NCI-H2107 (cell line): ENCODE measurements at places on chromosomes 7 and 10.
A peak's percentile ranks its signal among the peaks of the same experiment; 100 is the strongest.

DNA sequence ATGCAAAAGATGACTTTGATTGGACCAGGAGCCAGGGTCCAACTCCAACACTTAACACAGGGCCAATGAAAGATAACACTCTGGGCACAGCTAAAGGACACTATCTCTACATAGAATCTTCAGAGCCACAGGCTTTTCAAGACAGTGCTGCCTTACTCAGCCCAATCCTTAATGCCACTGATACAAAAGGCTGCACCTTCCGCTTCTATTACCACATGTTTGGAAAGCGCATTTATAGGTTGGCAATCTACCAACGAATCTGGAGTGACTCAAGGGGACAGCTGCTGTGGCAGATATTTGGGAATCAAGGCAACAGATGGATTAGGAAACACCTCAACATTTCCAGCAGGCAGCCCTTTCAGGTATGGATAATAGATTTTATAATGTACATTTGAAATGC lies 160.7 kb downstream of the MALRD1 start:
- no peak for DNase-seq

- no peak for DNase-seq
These were observed 103.6 kb downstream of the PARD3 start for GRCh38 chr10:34711500-34711899.

DNA sequence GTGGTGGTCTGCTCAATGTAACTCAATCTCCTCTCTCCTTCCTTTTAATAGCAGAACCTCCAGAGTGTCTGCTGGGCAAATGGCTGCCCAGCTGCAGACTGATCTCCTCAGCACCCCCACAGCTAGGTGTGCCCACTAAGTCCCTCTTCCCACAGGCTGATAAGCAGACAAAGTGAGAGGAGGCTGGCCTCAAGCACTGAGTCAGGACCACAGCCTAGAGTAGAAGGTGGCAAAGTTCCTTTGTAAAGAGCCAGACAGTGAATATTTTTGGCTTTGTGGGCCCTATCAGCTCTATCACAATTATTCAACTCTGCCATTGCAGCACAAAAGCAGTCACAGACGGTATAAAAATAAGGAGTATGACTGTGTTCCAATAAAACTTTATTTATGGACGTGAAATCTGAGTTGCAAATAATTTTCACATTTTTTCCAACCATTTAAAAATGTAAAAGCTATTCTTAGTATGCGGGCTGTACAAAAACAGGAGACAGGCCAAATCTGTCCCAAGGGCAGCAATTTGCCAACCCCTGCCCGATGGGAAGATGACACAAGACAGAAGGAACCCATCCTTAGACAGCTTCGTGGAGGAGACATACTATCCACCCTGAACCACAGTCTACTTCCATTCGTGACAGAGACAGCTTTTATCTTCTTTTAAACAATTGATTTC lies 23.4 kb downstream of the JAZF1 start:
- DNase-seq, result no peak

- DNase-seq, result peak; percentile 53
These were observed 604.1 kb downstream of the GALNT17 start for GRCh38 chr7:71735961-71736556.

DNA sequence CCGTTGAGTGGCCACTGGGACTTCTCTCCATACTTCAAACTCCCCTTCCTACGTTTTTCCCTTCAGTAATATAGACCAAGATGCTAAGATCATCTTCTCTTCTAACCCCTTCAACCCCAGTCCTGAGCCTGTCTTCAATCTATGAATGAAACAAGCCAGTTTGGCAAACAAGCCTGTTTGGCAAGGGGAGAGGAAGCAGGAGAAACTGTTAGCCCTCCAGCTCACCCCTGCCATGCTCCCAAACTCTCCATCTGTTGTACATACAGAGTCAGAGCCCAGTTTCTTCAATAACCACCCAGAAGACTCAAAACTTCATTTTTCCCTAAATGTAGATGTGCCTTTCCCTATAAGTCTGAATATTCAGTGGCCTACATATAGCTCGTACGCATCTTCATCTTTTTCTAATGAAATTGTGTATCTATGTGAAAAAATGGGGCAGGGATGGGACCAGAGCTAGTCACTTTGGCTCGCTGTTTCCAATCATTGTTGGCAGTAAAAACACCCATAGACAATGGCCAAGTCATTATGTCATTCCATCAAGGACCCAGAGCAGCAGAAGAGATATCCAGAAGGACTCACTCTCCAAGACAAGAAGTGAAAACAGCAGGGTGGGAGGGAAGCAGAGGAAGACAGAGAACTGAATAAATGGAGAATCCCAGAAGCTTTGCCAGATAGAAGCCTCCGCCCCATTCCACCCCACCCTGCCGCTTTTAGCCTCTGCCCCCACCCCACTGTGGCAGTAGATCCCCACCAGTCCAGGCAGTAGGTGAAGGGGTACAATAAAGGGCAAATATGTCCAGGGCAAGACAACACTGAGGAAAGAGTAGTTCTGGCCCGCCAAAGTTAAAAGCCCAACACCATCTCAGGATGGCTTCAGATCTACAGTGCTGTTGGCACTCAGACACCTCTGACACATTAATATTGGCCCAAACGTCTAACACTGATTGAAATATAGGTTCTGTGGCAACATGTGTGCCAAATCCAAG lies 87.3 kb downstream of the DOCK4 start:
- no peak for DNase-seq

- DNase-seq, result no peak
These were observed 44.8 kb upstream of the FAM133B start for GRCh38 chr7:92634924-92635519.

GRCh38 chr7:116227678-116228239 lies 17.4 kb downstream of the TES start:
- DNase-seq, result no peak

DNA sequence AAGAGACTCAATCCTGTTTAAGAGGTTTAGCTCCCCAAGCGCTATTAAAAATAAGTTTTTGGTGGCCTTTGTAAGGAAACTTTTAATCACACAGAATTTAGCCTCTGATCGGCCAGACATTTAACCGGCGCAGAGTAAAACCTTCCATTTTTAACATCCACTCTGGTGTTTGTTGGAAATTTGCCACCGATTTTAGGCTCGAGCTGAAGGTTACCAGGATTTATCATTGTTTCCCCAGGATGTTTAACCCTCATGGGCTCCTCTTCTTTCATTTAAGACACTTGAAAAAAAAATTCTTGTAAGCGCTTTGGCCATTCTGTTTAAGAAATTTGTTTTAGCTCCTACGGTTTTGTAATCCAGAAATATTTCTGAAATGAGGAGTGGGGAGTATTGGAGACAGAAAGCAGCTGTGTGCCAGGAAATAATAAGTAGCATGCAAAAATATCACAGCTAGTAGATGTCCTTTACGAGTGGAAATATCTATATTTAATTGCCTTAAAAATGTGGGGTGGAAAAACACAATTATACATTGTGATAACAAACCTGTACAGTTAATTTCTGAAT lies 3.4 kb downstream of the NEUROD6 start:
- no peak for DNase-seq

GRCh38 chr7:16123117-16123770 lies 298.1 kb downstream of the CRPPA start:
- DNase-seq, result no peak

GRCh38 chr7:16428672-16429071 lies 7.3 kb upstream of the CRPPA start:
- DNase-seq, result no peak

DNA sequence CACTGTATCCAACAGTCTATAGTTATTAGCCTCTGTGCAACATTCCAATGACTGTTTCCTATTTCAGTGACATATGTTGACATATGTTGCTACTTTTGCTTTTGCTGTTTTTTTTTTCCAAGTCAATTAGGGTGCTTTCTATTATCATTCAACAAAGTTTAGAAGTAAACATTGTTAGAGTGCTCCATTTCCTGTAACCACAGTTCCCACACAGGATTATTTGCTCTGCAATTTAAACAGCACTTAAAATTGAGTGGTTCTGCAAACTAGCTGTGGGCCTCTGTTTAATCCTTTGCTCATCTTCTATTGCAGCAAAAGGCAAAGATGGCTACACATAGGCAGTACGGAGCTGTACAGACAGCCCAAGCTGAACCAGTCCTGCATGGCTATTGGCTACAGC lies 46.5 kb upstream of the PTN start:
- DNase-seq, result peak; percentile 25

GRCh38 chr10:65847436-65848230 lies 1078.2 kb upstream of the LRRTM3 start:
- no peak for DNase-seq

DNA sequence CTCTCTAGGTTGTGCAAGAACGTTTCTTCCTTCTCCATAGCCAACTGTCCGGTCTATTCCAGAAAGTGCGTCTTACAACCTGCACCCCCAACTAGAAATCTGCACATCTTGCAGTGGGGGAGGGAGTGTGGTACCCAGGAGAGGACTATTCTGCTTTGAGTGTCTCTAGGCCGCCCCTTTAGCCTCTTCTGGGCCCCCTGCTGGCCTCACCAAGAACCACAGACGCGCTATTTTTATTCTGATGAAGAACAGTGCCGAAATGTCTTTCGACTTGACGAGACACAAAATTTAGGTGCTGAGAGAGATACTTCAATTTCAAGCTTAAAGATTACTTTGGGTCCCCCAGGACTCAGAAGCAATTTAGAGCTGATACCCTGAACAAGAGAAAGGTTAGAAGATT lies 1.0 kb downstream of the CNPY1 start:
- DNase-seq, result no peak

DNA sequence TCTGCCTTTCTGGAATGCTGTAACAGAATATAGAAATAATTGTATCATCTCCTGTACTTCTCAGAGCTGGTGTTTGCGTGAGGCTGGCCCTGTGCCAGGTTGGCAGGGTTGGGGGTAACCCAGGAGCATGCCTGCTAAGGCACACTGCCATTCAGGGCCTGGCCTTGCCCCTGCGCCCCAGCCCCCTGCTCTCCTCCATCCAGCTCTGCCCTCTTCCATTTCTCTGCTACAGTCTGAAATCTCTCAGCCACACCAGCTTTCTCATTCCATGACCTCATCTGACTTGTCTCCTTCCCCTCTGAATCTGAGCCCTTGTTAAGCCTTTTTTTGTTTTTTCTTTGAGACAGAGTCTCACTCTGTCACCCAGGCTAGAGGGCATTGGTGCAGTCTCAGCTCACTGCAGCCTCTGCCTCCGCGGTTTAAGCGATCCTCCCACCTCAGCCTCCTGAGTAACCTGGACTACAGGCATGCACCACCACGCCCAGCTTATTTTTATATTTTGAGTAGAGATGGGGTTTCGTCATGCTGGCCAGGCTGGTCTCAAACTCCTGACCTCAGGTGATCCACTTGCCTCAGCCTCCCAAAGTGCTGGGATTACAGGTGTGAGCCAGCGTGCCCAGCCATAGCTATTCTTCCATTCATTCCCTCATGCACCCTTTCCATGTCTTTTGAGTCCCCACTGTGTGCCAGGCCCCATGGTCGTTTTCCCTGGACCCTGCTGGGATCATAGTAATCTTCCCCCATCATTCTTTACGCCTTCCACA lies 206.8 kb downstream of the CUX1 start:
- no peak for DNase-seq

GRCh38 chr10:102433619-102434046 lies 1.3 kb upstream of the CUEDC2 start:
- no peak for DNase-seq

- no peak for DNase-seq
These were observed 86.2 kb downstream of the PLXDC2 start for GRCh38 chr10:19902456-19902855.

- DNase-seq, result no peak
These were observed 8.3 kb downstream of the LSM5 start for GRCh38 chr7:32481921-32482320.

DNA sequence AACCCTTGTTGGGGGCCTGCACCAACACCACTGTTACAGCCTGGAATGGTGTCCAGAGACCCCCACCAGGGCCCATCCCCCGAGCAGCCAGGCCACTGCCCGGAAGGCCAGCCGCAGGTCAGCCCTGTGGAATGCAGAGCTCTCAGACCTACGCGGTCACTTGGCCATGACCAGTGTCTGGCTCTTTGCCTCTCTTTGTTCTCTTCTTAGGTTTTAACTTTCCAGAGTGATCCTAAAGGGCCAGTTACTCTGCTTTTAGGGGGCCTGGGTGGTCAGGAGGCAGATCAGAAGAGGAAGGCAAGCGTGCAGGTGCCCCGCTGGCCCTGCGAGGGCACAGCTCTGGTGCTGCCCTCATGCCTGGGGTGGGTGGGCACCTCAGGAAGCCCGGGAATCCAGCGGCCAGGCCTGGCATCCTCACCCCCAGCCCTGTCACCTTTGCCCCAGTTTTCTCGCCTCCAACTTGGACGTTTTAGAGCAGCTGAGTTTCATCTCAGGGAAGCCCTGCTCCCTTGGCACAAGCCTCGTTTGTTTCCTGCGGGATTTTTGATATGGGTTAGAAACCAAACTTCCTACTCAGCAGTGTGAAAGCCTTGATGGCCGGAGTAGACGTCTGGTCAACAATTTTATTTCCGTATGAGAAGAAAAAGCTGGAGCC lies 62.5 kb upstream of the CHST15 start:
- no peak for DNase-seq

GRCh38 chr10:128631801-128632241 lies 505.6 kb upstream of the MKI67 start:
- DNase-seq, result no peak

DNA sequence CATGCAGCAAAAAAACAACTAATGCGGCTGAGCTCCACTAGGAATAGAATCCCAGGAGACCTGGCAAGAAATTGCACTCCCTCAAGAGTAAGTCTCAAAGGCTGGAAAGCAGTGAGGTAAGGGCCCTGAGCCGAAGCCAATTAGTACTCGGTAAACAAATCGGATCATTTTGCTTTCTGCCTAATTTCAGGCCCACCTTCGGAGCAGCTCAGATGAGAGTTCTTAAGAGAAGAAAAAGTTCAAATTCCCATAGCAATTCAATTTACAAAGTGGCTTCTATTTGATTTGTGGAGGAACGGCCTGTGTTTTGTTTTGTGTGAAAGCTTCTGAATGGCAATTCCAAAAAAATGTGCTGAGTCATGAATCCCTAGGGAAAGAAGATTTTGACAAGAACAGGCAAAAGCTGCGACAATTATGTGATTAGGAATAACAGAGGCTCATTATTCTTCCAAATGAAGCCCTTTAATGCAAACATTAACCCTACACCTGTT lies 60.9 kb downstream of the SLC16A9 start:
- DNase-seq, result peak; percentile 1

DNA sequence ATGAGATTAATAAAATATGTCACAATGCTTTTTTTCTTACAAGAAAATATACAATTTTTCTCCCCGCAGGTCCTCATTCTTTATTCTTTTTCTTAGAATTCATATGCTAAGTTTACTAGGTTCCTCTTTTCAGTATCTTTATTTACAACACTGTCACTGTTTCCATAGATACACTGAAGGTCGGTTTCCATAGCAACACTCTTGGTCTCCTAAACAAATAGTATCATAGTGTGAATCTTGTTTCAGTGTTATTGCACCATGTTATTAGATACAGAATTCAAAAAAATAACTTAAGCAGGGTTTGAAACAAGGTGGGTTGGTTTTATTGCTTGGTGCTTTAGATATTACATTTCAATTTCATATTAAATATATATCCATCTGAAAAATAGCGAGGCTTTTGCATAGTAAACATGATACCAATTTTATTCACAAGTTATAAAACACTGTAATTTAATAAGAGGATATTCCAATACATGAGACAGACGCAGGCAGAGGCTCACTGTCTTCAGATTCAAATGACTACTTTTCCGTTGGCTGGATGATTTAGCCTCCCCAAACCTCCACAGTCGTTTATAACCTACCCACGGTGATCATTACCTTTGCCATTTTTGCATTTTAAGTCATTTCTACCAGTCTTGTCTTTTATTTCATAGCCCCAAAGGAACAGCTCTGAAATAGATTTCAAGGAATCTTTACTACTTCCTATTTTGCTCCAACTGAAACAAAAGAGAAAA lies 88.9 kb upstream of the KLF6 start:
- DNase-seq, result no peak
